Activated naive CD8-positive, alpha-beta T cell treated with anti-CD3 and anti-CD28 coated beads for 36 hours (primary cell): ENCODE measurements at places on chromosomes 2 and 18.

GRCh38 chr2:146844226-146844990 lies 1000.4 kb upstream of the ACVR2A start:
- DNase-seq = no peak

DNA sequence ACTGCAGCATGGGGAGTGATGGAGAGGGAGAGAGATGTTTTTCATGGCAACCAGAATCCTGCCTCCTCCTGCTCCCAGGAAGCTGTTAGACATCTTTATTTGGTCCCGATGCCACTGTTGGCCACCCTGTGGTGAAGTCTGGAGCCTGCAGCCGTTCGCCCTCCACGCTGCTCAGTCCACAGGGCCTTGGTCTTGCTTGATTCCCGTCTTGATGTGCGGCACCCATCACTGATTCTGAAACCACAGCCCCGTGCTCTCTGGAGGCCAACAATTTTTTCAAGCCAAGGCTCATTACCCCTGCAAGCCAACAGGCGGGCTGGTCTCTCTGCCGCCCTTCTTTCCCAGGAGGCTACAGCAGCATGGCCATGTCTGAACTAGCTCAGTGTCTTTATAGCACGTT lies 24.5 kb downstream of the SIGLEC15 start:
- no peak for DNase-seq

DNA sequence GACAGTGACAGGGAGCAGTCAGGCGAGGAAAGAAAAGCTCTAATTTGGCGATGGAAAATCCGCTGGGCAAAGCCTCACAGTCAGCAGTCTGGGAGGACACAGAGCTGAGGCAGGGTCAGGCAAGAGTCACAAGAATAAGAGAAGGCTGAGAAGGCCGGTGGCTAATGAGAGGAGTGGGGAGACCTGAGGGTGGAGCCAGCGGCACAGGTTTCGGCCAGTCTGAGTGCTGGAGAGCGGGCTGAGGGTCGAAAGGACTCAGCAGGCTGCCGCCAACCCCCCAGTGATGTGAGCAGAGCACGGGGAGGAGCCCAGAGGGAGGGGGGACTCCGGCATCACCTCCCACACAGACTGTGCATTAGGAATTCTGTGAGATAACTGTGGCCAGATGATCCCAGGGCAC lies 500.6 kb upstream of the MYT1L start:
- no peak for DNase-seq

- no peak for DNase-seq
Observed at GRCh38 chr2:223442847-223443246, 159.3 kb downstream of the SCG2 start.

DNA sequence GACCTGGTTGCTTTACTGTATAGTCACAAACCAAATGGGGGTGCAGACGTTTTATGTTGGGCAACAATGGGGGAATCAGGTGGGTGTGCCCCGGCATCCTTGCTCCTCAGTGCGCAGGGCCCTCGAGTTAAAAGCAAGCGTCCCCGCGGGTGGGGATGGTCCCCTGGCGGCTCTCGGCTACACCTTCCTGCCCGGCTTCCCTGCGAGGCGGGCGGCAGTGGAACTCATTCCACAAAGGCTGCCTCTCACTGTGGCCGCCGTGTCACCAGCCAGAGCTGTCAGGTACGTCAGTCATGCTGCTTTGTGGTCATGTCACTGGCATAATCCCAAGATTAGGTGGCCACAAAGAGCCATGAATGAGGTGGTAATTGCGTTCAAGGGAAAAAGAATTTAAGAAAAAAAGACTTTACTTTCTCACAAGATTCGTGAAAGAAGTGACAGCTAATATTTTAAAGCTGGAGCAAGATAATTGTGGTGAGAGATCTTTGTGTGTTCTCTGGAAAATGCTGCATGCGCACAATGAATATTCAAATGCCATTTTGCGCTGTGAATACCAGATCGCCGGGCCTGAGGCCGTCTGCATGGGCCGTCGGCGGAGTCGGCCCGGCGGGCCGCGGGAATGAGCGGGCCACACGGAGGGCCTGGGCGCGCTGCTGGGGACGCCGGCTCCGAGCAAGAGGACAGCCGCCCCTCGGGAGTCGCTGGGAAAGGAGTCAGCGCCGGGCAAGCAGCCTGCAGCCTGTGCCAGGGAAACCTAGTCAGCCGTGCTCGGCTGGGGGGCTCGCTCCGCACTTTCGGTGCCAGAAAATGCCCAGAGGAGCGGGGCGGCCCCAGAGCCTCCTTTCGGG lies 82.3 kb upstream of the LDLRAD4 start:
- DNase-seq = peak; percentile 76

DNA sequence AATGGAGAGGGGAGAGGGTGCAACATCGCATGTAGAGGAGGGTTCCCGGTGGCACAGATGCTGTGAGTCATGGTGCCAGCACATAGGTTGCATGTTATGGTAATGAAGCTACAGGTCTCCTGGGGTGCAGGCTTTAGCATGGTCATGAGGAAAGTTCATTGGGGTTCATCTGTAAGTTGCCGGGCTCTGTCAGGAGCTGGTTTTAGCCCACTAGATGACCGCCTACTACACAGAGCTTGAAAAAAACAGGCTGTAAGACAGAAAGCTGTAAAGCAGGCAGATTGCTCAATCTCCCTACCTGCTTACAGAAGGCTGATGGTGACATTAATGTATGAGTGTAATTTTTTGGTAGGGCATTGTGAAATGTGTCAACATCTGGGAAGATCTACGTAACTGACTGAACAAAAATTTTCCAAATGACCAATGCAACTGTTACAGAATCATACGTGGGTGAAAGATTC lies 23.9 kb downstream of the DYSF start:
- DNase-seq = no peak

DNA sequence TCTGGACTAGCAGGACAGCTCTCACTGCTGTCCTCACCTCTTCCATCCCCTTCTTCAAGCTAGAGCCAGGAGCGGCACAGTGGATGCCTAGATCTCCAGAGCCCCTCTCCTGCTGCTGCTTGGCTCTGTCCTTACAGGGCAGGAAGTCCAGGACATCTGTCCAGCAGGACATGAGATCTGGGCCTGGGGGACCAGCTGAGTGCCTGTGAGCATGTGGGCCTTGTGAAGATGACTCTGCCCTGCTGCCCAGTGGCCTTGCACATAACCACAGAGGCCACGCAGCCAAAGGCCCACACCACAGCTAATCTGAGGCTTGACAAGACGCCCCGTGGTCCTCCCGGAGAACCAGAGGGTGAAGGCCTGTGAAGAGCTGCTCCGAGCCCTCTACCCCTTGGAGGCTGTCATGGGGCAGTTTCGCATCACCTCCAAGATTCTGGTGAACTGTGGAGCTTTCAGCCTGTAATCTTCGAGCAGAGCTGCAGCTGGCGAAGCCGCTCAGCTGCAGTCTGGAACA lies 516.7 kb upstream of the HS6ST1 start:
- no peak for DNase-seq

DNA sequence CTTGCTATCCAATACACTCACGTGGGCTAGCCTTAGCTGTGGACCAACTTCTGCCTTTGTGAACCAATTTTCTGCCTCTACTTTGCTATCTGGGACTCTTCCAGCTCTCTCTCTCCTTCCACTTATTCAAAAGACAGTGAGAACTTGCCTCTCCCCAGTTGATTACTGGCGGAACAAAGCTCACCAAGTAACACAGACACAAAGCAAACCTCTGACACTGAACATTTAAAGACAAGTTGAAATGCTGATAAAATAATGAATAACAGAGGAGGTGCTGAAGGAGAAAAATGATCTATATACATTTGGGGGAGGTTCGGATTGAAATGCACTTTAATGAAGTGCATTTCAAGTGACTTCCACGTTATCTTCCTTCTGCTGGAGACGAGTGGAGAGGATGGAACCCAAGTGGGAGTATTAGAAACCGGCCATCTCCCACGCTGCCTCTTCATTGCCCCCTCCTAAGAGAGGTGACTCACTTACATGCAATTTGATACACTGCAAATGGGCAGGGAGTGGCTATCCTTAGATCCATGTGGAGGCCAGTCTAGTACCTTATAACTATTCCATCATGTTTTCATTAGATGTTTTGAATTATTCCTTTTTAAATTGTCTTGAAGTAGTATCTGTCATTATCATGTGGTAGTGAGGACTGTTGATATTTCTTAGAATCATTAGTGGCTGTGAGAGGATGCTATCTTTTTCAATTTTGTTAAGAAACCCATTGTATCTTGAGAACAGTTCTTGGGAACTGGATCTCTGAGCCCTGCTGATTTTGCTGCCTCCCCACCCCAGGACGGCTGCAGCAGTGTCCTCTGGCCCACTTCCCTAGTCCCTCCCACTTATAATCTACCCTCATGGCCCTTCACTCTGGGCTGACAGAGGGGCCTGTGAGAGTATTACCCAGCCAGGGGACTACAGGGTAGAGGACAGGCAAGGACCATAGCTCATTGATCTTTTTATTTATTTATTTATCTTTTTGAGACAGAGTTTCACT lies 6.0 kb upstream of the GLI2 start:
- no peak for DNase-seq

- DNase-seq = no peak
Observed at GRCh38 chr18:45012286-45012685, 331.6 kb downstream of the SETBP1 start.
